ENCODE measurements at places on chromosomes 5 and 9. TPM values are rescaled to one million over a fixed set of nuclear protein-coding genes. Genes with fewer than 3 reads are reported as not detected.

DNA sequence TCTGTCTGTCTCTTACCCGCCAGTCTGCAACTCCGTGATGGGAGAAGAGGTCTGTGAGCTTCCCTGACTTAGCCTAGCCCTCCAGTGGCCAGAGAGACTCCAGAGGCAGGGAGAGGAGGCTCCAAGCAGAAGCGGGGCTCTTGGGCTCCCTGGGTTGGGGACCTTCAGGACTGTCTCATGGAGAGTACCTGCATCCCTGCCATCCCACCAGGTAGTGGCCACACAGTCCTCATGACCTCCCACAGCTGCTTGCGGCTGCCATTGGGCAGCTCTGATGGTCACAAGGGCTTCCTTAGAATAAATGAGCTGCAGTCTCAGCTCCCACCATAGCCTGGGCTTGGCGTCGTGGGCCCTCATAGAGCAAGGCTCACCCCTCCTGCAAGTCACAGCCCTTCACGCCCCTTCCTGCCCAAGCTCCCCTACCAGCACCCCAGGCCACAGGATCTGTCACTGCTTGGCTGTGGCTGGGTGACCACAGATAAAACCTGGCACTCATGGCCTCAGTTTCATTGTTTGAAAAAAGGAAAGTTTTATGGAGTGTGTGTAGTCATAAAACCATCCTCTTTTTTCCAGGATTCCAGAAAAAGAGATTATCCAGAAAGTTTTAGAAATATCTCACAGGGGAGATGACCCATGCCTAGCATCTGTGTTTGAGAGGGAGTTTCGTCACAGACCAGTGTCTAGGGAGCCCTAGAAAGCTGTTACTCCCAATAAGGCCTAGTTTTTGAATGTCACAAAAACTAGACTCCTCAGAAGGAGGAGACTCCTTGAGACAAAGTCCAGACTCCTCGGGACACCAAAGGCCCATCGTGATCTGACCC lies 48.4 kb downstream of the PPARGC1B start:
- DNase-seq: no peak

- DNase-seq: no peak
Measured at GRCh38 chr9:76744336-76744735, 19.9 kb upstream of the PCA3 start.

DNA sequence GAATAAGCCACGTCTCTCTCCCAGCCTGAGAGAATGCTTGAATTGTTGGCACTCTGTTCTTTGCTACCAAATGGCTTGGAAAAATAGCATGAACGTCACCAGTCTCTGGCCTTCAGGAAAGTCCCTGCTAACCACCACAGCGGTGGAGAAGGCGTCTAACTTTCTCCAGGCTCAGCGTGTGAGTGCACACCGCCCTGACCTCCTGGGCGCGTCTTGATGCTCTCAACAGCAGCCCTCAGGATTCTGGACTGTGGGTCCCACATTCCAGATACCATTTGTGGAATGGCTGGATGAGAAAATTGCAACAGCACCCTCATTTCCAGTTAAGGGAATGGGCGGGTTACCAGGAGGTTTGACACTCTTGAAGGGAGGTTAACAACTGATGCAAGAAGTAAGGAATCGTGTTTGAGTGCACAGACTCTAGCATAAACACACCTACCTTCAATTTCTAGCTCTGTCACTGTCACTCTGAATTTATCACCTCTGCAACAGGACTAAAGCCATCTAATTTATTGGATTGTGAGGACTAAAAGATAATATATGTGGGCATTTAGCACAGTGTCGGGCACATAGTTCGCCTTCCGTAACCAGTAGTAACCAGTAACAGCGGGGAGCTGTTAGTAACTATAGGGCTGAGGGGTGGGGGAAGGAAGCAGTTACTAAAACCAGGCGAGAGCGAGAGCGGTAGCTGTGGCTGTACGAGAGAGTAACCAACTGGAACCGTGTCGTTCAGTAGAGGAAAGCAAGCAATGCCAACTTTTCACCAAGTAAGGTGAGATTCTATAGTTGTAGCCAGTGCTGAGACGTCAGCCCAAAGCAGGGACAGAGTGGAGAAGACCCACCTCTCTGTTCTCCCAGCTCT lies 807 bp upstream of the PLGRKT start:
- peak; percentile 48 for DNase-seq

DNA sequence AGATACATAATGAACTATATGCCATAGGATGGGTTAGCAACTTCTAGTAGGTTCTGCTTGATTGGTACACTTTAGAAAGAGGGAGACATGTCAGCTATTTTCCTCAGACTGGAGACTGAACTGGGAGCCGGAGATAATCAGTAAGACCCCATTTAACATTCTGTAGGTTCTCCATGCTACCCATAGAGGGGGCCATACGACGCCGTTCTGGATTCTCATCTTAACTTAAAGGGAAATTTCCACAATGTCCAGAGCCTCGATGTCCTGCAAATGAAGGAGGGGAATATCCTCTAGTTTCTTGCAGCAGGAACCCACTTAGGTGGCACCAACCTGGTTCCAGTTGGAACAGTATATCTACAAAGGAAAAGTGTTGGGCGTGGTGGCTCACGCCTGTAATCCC lies 22.3 kb upstream of the NPM1 start:
- no peak for DNase-seq

GRCh38 chr9:113524468-113524867 lies 60.9 kb downstream of the RGS3 start:
- no peak for DNase-seq

DNA sequence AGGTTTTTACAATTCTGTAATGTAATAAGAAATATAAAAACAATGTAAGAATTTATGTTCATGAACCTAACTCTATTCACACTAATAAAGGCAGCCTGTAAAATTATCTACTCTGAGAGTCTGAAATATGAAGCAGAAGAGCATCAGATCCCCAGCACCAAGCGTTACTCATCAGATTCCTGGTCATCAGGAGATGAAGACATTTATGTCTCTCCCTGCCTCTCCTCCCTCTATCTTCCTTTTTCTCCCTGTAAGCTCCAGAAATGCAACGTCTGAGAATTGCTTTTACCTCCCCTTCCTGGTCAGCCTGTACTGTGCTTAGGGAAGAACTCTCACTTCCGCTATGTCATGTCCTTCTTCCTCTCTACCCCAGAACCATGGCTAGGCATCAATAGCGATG lies 114.4 kb upstream of the SLIT3 start:
- no peak for DNase-seq

DNA sequence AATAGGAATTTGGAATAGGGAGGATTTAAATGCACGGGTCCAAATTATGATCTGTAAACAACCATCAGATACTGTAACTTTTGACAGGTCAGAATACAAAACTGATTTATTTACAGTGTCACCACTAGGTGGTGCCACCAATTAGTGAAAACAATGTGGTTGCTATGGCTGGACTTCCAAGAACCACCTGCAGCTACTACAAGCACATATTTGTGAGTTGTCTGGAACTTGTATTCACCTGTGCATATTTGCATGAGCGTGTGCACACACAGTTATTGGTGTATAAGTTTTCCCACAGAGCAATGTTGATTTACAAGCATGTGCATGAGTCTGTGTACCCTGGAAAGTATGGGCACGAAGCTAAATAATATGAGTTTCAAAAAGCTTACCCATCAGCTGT lies 3.0 kb upstream of the HRCT1 start:
- DNase-seq: no peak

GRCh38 chr9:134885001-134885678 lies 4.5 kb downstream of the FCN2 start:
- DNase-seq: no peak

DNA sequence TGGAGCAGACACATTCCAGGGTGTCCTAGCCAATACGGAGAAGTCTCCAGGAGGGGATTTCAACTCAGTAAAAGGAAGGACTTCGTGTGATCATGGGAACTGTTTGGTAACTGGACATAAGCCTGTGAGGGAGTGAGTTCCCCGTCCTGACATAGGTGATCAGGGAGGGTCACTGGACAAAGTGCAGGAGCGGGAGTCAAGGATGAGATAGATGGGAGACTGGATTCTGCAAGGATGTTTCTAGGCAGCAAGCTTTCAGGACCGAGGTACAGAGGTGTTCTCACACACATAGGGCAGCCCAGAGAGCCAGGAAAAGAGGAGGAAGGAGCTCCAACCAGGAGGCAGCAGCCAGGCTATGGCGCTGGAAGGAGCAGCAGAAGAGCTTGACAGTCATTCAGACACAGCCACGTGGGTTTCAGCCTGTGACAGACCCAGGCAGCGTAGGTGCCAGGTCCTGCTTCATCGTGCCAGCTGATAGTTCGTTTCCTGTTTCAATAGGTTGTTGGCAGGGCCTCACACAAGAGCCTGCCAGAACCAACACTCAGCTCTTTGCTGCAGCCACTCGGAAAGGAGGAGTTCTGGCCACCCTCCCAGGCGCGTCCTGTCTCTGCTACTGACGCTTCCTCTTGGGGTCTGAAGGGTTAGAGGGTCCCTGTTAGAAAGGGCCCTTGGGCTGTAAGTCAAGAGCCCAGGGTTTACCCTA lies 84.1 kb downstream of the AMBP start:
- no peak for DNase-seq

- DNase-seq: peak; percentile 33
Measured at GRCh38 chr9:15135164-15135792, 171.7 kb downstream of the TTC39B start.

- no peak for DNase-seq
Measured at GRCh38 chr5:178385496-178385890, 152.9 kb upstream of the PHYKPL start.

- no peak for DNase-seq
Measured at GRCh38 chr5:36177715-36178523, 26.0 kb downstream of the SKP2 start.

- DNase-seq: no peak
Measured at GRCh38 chr5:122638581-122638980, 136.3 kb upstream of the SNX2 start.

GRCh38 chr5:43555895-43556606 lies 826 bp downstream of the PAIP1 start:
- DNase-seq: peak; percentile 37

GRCh38 chr5:93601071-93601801 lies 18.2 kb downstream of the NR2F1 start:
- DNase-seq: no peak

DNA sequence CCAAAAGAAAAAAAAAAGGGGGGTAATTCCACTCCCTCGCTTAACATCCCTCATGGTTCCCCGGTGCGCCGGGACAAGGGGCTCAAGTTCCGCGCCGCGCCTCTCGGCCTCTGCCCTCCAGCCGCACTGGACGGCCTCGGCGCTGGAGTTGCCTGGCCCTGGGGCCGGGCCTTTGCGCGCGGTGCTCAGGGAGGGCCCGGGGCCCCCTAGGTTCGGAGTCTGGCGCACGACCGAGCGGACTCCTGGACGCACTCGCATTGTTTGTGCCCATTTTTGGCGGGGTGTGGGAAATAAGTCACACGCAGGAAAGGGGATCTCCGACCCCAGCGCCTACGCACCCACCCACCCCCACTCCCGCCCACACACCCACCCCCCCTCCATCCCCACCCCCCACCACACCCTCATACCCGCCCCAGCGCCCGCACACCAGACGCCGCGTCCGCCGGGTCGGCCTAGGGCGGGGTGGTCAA lies 381 bp downstream of the MED22 start:
- DNase-seq: peak; percentile 43

- no peak for DNase-seq
Measured at GRCh38 chr5:149860801-149861322, 83.7 kb downstream of the PDE6A start.

- DNase-seq: no peak
Measured at GRCh38 chr5:143613329-143613728, 198.6 kb upstream of the HMHB1 start.

DNA sequence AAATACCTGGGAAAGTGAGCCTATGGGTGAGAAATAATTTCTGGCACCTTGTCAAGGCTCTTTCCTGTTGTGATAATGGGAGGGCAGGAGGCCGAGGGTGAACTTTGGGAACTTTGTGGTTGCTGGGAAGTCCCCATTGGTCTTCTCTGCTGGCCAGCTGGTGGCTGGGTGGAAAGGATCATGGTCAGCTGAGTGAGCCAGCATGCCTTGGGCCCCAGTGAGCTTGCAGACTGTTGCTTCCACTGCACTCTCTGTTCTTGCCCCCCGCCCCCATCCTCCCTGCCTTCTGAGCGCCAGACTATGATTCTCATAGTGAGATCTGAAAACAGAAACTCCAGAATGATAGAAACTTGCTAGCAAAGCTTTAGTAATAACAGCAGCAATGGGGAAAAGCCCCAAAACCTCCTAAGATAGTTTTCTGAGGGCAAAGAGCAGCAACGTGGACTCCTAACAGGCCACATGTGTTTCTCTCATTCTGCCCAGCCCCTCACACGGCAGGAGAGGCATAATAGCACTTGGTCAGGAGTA lies 139.2 kb upstream of the SMARCA2 start:
- DNase-seq: no peak

DNA sequence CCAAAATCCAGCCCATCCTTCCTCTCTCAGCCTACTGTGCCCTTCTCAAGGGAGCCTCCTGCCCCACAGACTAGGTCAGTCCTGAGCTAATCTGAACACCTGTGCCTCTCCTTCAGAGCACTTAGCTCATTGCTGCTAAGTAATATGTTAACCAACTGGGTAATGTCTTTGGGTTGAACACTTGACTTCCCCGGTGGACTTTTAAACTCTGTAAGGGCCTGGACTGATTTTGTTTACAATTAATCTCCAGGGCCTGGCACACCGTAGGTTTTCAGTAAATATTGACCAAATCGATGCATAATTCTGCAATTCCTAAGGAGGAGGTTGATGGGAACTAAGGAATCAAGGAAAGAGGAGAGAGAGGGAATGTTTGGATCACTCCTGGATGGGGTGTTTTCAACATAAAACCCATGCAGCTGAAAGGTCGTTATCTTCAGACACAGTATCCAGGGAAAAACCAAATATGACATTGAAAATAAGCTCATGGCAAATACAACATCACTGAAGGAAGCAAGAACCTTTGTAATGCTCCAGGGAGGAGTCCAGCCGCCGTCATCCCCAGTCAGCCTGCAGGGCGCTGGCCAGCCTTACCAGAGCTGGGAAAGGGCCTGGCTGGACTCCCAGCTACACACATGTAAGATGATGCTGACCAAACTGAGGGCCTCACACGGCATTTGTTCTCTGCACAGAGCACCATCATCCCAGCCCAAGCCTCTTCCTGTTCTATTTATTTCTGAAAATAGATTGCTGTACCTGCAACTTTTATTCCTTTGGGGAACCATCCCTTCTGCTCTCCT lies 166.3 kb downstream of the C5orf15 start:
- DNase-seq: no peak

DNA sequence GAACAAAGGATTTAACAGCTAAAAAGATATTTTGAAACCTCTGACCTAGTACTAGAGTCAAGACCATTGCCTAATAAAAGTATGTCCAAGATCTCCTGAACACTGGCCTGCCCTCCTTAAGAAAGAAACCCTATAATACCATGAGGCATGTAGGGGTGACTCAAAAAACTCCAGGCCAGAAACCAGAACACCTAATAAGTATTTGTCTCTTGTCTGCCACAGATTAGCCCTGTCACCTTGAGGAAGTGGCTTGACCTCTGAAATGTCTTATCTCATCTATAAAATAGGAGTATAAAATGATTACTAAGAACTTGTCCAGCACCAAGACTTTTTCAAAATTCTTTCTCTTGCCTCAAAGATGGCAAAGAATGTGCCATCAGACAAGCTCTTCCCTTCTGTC lies 125.5 kb upstream of the RASGRF2 start:
- DNase-seq: no peak

The PARP8 gene
- total RNA-seq: 22.2 TPM

The CCNJL gene
- not detected for total RNA-seq

The LURAP1L gene
- total RNA-seq: not detected

The EXOSC2 gene
- 93.0 TPM for total RNA-seq

The SARDH gene
- 1.1 TPM for total RNA-seq

The FGF10 gene
- total RNA-seq: not detected

All from activated T-helper 2 cell treated with anti-CD3 and anti-CD28 coated beads, Interferon-gamma antibody, Interleukin-2, Interleukin-4, amounts not matched to agents 10 μg/mL and 5 μg/mL and 100 μg/mL, durations not matched to agents 14 hours and 24 hours and 36 hours (primary cell).